Chondrocyte (in vitro differentiated cells): ENCODE measurements at places on chromosomes 6 and 20.

DNA sequence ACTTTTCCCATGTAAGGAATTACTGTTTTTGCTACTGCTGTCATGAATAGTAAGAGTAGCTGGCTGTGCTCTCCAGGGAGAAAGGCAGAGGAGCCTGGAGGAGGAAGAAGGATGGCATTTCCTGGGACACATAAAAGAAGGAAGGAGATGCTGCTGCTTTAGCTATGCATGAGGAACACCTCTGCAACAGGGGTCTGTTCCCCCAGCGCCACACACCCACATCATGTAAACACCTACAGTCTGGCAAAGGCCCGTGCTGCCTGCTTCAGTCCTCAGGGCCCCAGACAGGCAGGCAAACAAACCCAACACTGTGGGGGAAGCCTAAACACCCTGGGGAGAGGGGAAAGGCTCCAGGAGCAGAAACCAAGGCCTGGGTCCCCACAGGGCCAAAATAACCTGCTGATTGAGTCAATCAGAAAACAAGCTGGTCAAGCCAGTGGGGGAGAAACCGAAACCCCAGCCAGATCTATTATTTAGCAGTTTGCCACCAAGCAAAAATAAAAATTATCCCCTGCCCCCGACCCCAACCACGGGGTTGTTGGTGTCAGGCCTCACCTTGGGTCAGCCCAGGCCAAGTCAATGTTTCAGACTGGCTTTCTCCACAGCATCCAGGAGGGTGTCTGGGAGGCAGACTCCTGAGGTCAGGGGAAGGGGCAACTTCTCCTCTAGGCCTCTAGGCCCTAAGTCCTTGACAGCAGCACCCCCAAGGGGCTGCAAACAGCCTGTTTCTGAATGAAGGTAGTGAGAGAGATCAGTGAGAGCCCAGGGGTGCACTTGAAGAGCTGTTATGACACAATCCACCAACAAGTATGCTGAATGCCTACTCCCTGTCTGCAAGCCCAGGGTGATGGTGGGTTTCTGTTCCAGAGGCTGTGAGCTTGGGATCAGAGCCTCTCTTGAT, 34.6 kb upstream of the SCUBE3 start:
- H3K4me1 ChIP-seq, result peaks cover 68% of the 10 kb centered on the region
- DNase-seq, result no peak
- no peaks in the 10 kb centered on the region for H3K27me3 ChIP-seq
- H3K36me3 ChIP-seq, result no peaks in the 10 kb centered on the region

GRCh38 chr20:51393571-51393970, 148.9 kb downstream of the NFATC2 start:
- peaks cover 23% of the 10 kb centered on the region for H3K4me1 ChIP-seq
- no peak overlapping the region for H3K4me3 ChIP-seq
- H3K27me3 ChIP-seq, result no peaks in the 10 kb centered on the region
- H3K27ac ChIP-seq, result no peak overlapping the region
- no peak for DNase-seq

- H3K4me3 ChIP-seq, result no peak overlapping the region
- no peaks in the 10 kb centered on the region for H3K27me3 ChIP-seq
- no peak for DNase-seq
Measured at GRCh38 chr6:38113825-38114576, 294.5 kb downstream of the ZFAND3 start.

GRCh38 chr6:53378208-53378607, 29.5 kb upstream of the ELOVL5 start:
- no peak for DNase-seq
- peaks cover 12% of the 10 kb centered on the region for H3K4me1 ChIP-seq
- no peaks in the 10 kb centered on the region for H3K36me3 ChIP-seq

- no peaks in the 10 kb centered on the region for H3K27me3 ChIP-seq
- peaks cover 3% of the 10 kb centered on the region for H3K36me3 ChIP-seq
- no peak for DNase-seq
- H3K4me3 ChIP-seq, result no peak overlapping the region
- H3K4me1 ChIP-seq, result peaks cover 41% of the 10 kb centered on the region
Measured at GRCh38 chr6:134882426-134883038, 67.4 kb downstream of the ALDH8A1 start.

DNA sequence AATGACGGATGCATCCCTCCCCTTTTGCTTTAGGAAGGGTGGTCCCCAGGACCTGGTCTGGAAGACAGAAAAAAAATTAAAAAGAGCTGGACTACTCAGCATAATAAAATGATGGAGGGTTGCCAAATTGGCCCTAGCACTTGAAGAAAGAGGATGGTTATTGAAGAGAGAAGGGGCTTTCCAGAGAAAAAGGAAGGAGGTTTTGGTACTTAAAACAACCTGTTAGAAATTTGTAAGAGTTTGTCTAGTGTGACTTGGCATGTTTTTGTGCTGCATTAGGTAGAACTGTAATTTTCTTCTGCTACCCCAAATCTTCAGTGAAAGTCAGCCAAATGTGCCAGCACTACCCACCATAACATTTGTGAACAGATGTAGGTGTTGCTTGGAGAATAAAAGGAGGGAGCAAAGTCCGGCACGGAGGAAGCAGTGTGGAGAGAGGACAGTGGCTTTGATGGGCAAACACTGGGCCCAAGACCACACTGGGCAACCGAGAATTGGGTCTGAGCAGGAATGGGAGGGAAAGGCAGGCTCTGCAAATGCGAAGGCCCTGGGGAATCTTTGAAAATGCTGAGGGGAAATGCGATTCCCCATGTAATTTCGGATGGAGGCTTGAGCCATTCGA, 160.9 kb downstream of the QRSL1 start:
- H3K4me1 ChIP-seq, result no peaks in the 10 kb centered on the region
- peaks cover 54% of the 10 kb centered on the region for H3K27me3 ChIP-seq
- no peak overlapping the region for H3K27ac ChIP-seq
- no peak for DNase-seq
- no peaks in the 10 kb centered on the region for H3K36me3 ChIP-seq

GRCh38 chr20:40207655-40208054, 481.4 kb downstream of the MAFB start:
- H3K4me3 ChIP-seq, result no peak overlapping the region
- no peak for DNase-seq
- peaks cover 9% of the 10 kb centered on the region for H3K27me3 ChIP-seq
- peaks cover 6% of the 10 kb centered on the region for H3K36me3 ChIP-seq
- peaks cover 7% of the 10 kb centered on the region for H3K4me1 ChIP-seq

GRCh38 chr6:129860908-129861665, at the start of gene TMEM244:
Gene TMEM244 (minus strand): TSS chr6:129861315. CDS start chr6:129861188, 127 bp downstream.
- peaks cover 27% of the 10 kb centered on the region for H3K4me1 ChIP-seq
- DNase-seq, result no peak
- no peaks in the 10 kb centered on the region for H3K36me3 ChIP-seq
- no peaks in the 10 kb centered on the region for H3K27me3 ChIP-seq
- no peak within 1 kb of the TSS for H3K4me3 ChIP-seq
- H3K27ac ChIP-seq, result peak within 1 kb of the TSS; percentile 86

DNA sequence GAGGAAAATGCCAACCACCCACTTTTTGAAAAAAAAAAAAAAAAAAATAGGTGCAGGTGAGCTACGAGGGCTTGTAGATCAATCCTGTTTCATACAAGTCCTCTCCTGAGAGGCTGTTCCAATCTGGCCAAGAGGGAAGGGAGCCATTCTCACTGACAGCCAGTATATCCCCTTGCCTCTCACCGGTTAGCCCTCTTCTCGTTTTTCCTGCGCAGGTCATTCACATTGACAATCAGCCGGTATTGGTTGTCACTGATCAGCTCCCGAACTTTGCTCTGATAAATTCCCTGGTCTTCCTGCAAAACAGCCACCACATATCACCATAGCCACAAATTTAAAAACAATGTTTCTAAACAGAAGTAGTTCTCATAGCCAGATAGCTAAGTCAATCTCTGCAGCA, 1.4 kb downstream of the MCM3 start:
- DNase-seq, result no peak
- H3K4me3 ChIP-seq, result peak overlapping the region; percentile 46
- H3K27me3 ChIP-seq, result no peaks in the 10 kb centered on the region
- H3K36me3 ChIP-seq, result peaks cover 19% of the 10 kb centered on the region
- H3K27ac ChIP-seq, result no peak overlapping the region
- peaks cover 14% of the 10 kb centered on the region for H3K4me1 ChIP-seq

DNA sequence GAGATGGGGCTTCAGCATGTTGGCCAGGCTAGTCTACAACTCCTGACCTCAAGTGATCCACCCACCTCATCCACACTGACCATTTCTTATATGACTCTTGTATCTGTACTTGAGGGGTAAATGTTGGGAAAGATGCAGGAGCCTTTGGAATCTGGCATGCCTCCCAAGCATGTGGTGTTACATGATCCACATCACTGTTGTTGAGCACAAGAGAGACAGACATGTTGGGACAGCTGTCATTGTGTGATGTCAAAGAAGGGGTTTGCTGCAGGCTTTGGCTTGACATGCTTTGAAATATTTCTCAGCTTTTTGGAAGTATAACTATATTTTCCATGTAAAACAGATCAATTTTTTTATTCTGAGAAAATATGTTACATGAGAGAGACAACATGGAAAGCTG, 139.9 kb downstream of the MOXD1 start:
- H3K4me1 ChIP-seq, result peaks cover 13% of the 10 kb centered on the region
- H3K4me3 ChIP-seq, result no peak overlapping the region
- DNase-seq, result no peak
- no peak overlapping the region for H3K27ac ChIP-seq
- no peaks in the 10 kb centered on the region for H3K36me3 ChIP-seq
- no peaks in the 10 kb centered on the region for H3K27me3 ChIP-seq

GRCh38 chr6:36928547-36928918, 26.0 kb upstream of the PI16 start:
- no peak for DNase-seq
- no peaks in the 10 kb centered on the region for H3K27me3 ChIP-seq
- peaks cover 3% of the 10 kb centered on the region for H3K36me3 ChIP-seq
- peaks cover 85% of the 10 kb centered on the region for H3K4me1 ChIP-seq

- no peak overlapping the region for H3K27ac ChIP-seq
- no peaks in the 10 kb centered on the region for H3K4me1 ChIP-seq
- no peak for DNase-seq
Measured at GRCh38 chr6:120614723-120615122, 719.6 kb downstream of the TBC1D32 start.

DNA sequence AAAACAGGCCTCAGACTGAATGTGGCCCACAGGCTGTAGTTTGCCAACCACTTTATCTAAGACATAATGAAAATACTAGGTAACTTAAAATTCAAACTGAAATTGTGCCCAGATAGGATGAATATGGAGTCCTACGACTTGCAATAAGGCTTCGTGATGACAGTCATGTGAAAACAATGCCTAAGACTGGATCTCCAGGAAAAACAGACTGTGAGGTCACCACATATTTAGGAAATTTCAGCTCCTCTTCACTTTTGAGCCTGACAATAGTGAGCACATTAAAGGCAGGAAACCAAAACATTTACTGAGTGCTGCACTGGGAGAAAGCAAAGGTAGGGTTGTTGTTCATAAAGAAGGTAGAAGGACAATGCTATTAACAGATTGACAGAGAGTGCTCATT, 50.0 kb downstream of the RTN4IP1 start:
- H3K27me3 ChIP-seq, result no peaks in the 10 kb centered on the region
- H3K36me3 ChIP-seq, result peaks cover 9% of the 10 kb centered on the region
- H3K4me1 ChIP-seq, result peaks cover 7% of the 10 kb centered on the region
- no peak overlapping the region for H3K27ac ChIP-seq
- H3K4me3 ChIP-seq, result no peak overlapping the region

- no peak for DNase-seq
- no peak overlapping the region for H3K4me3 ChIP-seq
- no peak overlapping the region for H3K27ac ChIP-seq
- H3K4me1 ChIP-seq, result peaks cover 7% of the 10 kb centered on the region
- peaks cover 1% of the 10 kb centered on the region for H3K36me3 ChIP-seq
Measured at GRCh38 chr6:79215213-79215824, 19.2 kb downstream of the HMGN3 start.

- H3K27ac ChIP-seq, result peak overlapping the region; percentile 99
- H3K4me3 ChIP-seq, result peak overlapping the region; percentile 59
- H3K27me3 ChIP-seq, result no peaks in the 10 kb centered on the region
- H3K4me1 ChIP-seq, result peaks cover 75% of the 10 kb centered on the region
- no peak for DNase-seq
Measured at GRCh38 chr20:47318586-47319516, 37.6 kb downstream of the ZMYND8 start.

DNA sequence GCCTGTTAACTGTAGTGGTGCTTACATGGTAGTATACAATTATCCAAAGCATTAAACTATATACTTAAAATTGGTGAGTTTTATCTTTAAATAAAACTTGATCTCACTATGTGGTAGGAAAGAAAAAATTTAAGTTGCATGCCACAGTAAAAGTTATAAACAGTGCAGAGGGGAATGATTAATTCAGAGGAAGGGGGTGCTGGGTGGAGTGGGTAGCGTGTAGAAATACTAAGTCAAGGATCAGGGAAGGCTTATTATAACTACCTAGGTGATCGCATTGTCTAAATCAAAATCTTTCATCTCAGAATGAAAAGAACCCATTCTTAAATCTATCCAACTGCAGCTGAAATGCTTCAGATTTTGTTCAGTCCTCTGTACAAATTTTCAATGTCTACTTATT, 428.3 kb downstream of the ADGRB3 start:
- no peak overlapping the region for H3K4me3 ChIP-seq
- no peak overlapping the region for H3K27ac ChIP-seq
- no peaks in the 10 kb centered on the region for H3K36me3 ChIP-seq
- peaks cover 5% of the 10 kb centered on the region for H3K27me3 ChIP-seq

- no peaks in the 10 kb centered on the region for H3K36me3 ChIP-seq
- no peak overlapping the region for H3K4me3 ChIP-seq
- peaks cover 31% of the 10 kb centered on the region for H3K4me1 ChIP-seq
Measured at GRCh38 chr20:50434321-50434652, 75.9 kb upstream of the PTPN1 start.

DNA sequence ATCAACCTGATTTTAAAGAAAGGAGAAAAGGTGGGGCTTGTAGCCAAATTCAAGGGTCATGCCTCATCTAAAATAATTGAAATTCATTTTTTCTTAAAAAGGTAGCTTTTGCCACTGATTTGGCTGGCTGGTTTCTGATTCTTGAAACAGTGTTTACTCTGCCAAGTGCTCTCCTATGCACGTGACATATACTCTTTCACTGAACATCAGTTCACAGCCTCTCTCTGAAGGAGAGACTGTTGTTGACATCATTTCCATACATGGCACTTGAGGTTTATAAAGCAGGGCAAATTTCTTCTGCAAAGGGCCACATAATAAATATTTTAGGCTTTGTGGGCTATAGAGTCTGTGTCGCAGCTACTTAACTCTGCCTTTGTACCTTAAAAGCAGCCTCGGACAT, 40.4 kb upstream of the DOK5 start:
- no peaks in the 10 kb centered on the region for H3K4me1 ChIP-seq
- no peak overlapping the region for H3K4me3 ChIP-seq
- no peaks in the 10 kb centered on the region for H3K36me3 ChIP-seq
- no peak overlapping the region for H3K27ac ChIP-seq
- no peak for DNase-seq
- no peaks in the 10 kb centered on the region for H3K27me3 ChIP-seq
